ENCODE measurements at places on chromosomes 5 and 9.

- peak; percentile 42 for DNase-seq
Observed at GRCh38 chr5:134175921-134176510, 734 bp downstream of the SKP1 start.

DNA sequence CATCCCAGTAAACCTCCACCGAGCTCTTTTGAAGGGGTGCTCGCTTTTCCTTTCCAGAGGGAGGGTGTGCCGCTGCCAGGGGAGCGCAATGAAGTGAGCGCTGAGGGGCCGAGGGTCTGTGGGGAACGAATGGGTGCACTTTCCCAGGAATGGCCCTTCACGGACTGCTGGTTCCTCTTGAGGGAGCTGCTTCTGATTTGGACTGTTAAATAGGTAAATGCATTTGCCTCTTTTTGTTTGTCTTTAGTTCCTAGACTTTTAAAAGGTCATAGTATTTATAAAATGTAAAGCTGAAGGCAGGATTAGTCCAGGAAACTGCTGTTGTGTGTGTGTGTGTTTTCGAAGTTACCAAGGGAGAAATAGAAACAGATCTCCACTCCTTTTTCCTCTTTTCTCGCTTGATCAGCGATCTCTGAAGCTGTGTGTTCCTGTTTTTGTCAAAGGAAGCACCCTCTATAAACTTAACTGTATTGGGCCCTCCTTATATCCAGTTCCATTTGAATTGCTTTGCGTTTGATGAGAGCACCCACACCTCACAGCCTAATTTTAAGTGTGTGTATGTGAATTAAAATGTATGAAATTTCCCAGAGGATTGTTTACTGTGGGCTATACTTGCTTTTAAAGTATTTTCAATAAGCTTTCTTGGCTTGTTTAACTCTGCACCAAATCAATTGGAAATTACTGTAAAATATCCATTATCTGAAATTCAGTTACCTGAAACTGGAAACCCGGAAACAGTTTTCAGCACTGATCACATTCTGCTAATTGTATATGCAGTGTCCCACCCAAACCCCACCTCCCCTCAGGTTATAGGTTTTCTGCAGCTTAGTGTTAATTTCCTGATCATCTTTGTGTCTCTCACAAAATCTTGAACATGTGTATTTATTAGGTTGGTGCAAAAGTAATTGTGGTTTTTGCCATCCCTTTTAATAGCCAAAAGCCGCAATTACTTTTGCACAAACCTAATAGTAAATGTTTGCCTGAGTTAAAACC, 966 bp downstream of the SNX2 start:
- DNase-seq, result peak; percentile 21

DNA sequence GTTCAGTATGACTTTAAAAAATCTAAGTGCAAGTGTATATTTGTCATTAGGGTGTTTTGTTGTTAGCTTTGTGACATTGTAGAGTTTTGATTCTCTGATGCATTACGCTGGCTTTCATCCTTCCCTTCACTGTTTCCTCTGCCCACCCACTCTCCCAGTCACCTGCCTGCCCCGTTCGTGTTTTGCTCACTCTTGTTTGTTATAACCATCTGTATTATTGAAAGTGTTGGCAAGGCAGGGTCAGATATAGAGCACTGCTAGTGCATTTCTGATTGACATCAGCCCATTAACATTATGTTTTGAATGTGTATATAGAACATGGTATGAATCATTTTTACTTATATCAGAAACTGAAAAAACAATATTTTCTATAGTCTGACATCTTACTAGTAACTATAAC, 27.3 kb downstream of the SCGB3A1 start:
- no peak for DNase-seq

GRCh38 chr9:36987891-36988290, 46.2 kb downstream of the PAX5 start:
- DNase-seq, result no peak

- no peak for DNase-seq
Observed at GRCh38 chr9:80843028-80843427, 846.3 kb downstream of the TLE1 start.

- no peak for DNase-seq
Observed at GRCh38 chr5:119322312-119322947, 33.4 kb upstream of the TNFAIP8 start.

- DNase-seq, result no peak
Observed at GRCh38 chr9:133369422-133369821, 6.4 kb downstream of the SURF4 start.

GRCh38 chr9:108017671-108018070, 528.1 kb upstream of the KLF4 start:
- no peak for DNase-seq

GRCh38 chr5:34737731-34738130, 81.6 kb downstream of the RAI14 start:
- DNase-seq, result no peak

GRCh38 chr5:137203011-137203632, 296.0 kb downstream of the SPOCK1 start:
- DNase-seq, result no peak

- peak; percentile 44 for DNase-seq
Observed at GRCh38 chr5:55853818-55854217, 2.7 kb downstream of the IL31RA start.

- DNase-seq, result no peak
Observed at GRCh38 chr9:426264-426663, 211.6 kb downstream of the DOCK8 start.

DNA sequence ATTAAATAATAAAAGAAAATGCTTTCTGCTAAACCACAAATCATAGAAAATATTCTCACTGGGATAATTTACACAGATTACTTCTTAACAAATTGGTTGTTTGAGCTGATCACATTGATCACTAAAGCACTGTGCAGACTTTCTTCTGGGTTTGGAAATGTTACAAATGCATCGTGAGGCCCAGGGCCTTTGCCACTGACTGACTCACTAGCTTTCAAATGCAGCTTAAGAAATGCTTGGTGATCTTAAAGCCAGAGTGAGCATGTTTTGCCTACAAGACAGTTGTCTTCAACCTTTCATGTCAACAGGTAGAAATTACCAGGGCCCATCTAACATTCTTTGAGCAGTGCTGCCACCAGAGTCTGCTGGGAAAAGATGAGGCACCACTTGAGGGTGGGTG, 252.3 kb upstream of the ADRA1B start:
- no peak for DNase-seq

GRCh38 chr9:121667214-121667613, 15.8 kb downstream of the DAB2IP start:
- DNase-seq, result no peak

DNA sequence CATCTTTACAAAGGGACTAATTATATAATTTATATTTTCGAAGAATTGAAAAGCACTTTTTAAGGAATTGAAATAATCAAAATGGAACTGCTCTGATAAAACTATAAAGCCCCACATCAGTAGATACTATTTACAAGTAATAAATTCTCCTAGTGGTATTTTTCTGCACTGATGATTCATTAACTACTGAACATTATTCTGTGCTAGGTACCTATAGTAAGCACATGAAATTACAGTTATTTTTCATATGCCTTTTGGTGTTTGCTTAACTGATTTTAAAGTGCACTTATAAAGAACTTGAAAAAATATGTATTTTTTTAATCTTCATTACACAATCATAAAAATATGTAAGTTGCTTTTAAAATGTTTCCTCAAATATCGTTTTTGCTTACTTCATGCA, 123.0 kb downstream of the MAN2A1 start:
- DNase-seq, result no peak

DNA sequence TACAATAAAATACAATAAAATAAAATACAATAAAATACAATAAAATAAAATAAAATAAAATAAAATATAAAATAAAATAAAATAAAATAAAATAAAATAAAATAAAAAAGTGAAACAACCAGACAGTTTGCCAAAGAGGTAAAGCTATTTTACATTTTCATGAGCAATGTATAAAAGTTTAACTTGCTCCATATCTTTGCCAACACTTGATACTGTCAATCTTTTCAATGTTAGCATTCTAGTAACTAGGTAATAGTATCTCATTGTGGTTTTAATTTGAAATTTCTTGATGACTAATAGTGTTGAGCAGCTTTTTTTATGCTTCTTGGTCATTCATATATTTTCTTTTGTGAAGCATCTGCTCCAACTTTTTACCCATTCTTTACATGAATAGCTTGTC, 17.3 kb downstream of the TTC33 start:
- DNase-seq, result peak; percentile 21

- no peak for DNase-seq
Observed at GRCh38 chr5:161086461-161086860, 234.4 kb upstream of the ATP10B start.

- peak; percentile 52 for DNase-seq
Observed at GRCh38 chr9:91714020-91714806, 235.8 kb downstream of the ROR2 start.

- peak; percentile 76 for DNase-seq
Observed at GRCh38 chr9:106927916-106928315, 65.0 kb downstream of the ZNF462 start.

- DNase-seq, result no peak
Observed at GRCh38 chr5:76422227-76422626, 19.1 kb downstream of the IQGAP2 start.

GRCh38 chr9:14578030-14578429, 115.2 kb downstream of the ZDHHC21 start:
- no peak for DNase-seq

DNA sequence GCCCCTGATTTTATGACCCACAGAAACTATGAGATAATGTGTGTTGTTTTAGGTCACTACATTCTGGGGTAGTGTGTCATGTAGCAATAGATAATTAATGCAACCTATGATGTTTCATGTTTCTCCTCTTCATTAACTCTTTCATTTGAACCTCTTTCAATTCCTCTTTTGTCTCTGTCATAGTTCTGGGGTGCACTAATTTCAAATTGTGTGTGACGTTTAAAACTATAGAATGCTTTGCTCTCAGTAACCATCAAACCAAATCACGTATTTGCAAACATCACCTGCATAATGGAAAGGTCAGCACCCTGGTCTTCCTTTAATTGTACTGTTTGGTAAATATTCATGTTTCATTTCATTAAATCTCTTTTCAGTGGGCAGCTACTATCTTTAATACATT, 621.6 kb downstream of the TLR4 start:
- DNase-seq, result no peak

- no peak for DNase-seq
Observed at GRCh38 chr9:7739595-7739994, 60.0 kb downstream of the DMAC1 start.

GRCh38 chr9:83978992-83979811, 813 bp downstream of the HNRNPK start:
- DNase-seq, result peak; percentile 90

GRCh38 chr5:32222723-32223470, 48.8 kb upstream of the GOLPH3 start:
- DNase-seq, result no peak

DNA sequence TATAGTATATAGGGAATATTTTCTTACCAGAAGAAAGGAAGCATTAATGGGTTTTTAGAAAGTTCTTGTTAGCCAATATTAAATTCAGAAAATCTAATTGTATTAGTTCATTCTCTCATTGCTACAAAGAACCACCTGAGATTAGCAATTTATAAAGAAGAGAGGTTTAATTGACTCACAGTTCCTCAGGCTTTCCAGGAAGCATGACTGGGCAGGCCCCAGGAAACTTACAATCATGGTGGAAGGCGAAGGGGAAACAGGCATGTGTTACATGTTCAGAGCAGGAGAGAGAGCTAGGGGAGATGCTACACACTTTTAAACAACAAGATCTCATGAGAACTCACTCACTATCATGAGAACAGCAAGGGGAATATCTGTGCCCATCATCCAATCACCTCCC, 304.0 kb upstream of the CDH12 start:
- no peak for DNase-seq

DNA sequence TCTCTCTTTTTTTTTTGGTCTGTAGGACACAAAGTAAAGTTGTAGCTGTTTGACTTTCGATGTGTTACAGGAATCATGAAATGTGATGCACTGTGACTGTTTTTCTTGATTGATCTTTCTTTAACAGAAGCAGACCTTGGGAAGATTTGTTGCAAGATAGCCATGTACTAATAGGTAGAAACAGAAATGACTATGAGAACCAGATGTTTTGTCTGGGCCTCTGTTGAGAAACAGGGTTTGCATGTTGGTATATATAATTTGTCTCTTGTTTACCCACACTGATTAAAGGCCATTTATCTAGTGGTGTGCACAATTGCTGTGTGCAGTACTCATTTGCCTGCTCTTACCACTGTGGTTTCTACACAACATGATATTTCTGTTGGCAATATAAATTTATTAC, 125.1 kb downstream of the HACD4 start:
- no peak for DNase-seq

- DNase-seq, result no peak
Observed at GRCh38 chr5:110099572-110099971, 409.8 kb downstream of the MAN2A1 start.

GRCh38 chr5:154058055-154059038, 19.6 kb downstream of the MFAP3 start:
- no peak for DNase-seq

- DNase-seq, result no peak
Observed at GRCh38 chr5:56116599-56117141, 116.5 kb downstream of the ANKRD55 start.

DNA sequence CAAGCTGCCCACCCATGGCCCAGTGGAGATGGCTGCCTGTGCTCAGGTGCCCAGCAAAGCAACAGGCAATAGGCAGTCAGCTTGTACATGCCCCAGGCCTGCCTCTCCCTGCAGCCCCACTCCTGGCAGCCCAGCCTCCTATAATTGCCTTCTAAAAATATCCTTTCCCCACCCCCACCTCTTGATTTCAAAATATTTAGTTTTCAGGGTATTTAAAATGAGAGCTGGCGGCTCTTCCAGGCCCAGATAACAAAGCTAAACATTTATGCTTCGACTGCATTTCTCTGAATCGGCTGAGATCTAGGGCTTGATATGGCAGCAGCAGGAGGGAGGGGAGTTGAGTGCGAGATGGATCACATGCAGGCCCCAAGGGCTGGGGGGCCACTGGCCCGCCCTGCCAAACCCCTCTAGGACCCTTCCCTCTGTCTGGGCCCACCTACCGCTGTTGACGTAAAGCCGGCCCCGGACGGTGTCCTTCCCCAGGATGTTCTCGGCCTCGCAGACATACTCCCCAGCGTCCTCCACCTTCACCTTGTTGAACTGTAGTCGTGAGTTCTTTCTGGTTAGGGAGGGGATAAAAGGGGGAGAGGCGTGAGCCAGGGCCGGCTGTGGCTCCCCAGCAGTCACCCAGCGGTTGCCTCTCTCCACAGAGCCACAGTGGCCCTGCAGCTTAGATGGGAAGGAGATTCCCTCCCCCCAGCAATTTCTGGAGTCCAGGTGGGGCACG, 85.0 kb downstream of the PSD2 start:
- peak; percentile 45 for DNase-seq

GRCh38 chr5:122311961-122312590, at the start of gene SNCAIP:
Gene SNCAIP, plus strand, starts transcription at chr5:122312237. Its CDS starts 78,898 bp downstream, at chr5:122391135.
- DNase-seq, result peak; percentile 75

DNA sequence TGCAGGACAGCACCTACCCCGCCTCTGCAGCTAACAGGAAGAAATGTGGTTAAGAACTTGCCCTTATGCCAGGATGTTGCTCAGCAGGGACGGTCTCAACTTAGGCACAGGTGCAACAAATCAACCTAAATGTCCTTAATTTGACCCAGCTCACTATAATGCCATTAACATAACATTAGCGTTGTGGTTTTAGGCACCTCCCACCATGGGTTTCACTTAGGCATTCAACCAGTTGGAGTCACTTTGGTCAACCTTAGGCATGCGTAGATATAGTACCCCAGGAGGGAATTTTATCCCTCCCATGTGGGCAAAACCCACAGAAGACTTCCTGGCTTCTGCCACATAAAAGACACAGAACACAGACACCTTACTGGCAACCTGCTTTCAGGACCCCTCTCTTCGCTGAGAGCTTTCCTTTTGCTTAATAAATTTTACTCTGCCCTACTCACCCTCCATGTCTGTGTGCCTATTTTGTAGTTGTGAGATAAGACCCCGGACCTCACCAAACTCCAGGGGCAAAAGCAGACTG, 8.7 kb upstream of the ERAP1 start:
- DNase-seq, result no peak
